ENCODE measurements at places on chromosomes 1 and 21.
A peak's percentile ranks its signal among the peaks of the same experiment; 100 is the strongest.

GRCh38 chr1:178361847-178362246 is 134.9 kb downstream of the CLEC20A start:
- no peak for DNase-seq

DNA sequence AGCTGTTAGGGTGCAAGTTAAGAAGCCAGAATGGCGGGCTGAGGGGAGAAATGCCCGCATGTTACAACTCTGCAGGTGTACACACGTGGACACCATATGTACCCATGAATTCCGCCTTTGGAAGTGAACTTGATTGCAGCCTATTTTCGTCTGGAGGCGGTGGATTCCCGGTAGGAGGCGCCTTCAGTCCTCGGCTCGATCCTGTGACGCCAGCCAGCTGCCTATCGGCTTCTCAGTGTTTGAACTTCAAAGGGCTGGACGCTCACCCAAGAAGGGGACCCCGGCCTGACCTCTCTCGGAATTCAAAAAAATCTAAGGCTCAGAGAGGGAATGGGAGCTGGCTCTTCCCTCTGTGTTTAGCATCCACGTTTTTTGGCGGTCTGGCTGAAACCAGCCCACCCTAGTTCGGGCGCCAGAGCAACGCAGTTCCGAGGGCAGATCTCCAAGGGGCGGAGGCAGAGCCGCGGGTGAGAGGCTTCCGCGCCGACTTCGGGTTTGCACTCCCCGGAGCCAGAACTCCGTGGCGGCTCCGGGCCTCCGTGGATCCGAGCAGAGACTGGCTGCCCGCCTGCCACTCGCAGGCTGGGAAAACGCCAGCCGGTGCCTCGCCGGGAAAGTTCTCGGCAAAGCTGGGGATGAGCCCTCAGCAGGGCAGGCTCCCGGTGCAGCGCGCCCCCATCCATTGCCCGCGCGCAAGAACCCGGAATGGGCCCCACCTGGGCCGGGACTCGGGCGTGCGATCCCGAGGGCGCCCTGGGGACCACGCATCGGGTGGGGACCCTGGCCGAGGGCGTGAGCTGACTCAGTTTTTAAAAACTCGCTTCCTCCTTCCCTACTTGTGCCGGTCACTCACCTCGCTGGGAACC is 996 bp upstream of the TMEM51 start:
- peak; percentile 84 for DNase-seq

DNA sequence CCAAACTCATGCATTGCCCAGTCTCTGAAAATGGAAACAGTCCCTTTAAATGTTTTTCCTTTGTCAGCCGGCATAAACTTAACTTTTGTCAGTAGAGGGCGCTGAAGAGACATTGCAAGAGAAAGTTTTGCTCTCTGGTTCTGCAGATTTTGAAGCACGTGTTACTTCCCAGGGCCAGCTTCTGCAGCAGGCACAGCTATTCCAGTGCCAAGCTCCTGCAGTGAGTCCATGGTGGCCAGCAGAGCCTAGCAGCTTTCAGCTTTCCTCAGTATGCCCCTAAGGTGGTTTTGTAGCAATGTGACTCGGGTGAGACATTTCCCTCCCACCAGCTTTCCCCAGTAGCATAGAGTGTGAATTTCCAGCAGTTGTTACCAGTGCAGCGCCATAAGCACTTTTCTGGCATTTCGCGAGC is 2.6 kb upstream of the IFI44L start:
- DNase-seq, result peak; percentile 91

- DNase-seq, result no peak
Measured at GRCh38 chr1:214319938-214320337, 39.0 kb downstream of the SMYD2 start.

DNA sequence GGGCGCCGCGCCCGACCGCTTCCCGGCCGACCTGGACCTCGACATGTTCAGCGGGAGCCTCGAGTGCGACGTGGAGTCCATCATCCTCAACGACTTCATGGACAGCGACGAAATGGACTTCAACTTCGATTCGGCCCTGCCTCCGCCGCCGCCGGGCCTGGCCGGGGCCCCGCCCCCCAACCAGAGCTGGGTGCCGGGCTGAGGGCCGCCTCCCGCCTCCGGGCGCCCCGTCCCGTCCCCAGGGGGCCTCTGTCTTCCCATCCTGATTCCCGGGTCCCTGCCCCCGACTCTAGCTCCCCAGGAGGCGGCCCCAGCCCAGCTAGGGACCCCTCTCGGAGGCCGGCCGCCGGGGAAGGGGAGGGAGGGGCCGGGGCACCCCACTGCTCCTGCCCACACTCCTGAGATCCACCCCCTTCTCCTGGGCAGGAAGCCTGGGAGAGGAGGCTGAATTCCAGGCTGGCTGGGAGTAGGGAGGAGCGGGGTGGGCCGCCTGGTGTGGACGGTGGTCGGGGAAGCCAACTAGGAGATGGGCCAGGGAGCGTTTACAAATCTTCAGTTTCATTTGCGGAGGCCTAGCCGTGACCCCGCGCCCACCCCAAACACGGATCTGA is 21.4 kb downstream of the FOXO6 start:
- DNase-seq, result no peak

- no peak for DNase-seq
Measured at GRCh38 chr1:89087241-89087640, 22.2 kb upstream of the GBP1 start.

- peak; percentile 81 for DNase-seq
Measured at GRCh38 chr1:225857256-225857655, 24.9 kb downstream of the TMEM63A start.

- DNase-seq, result no peak
Measured at GRCh38 chr1:221327954-221328353, 413.9 kb downstream of the DUSP10 start.

- DNase-seq, result no peak
Measured at GRCh38 chr1:36872126-36872754, 162.1 kb downstream of the GRIK3 start.

DNA sequence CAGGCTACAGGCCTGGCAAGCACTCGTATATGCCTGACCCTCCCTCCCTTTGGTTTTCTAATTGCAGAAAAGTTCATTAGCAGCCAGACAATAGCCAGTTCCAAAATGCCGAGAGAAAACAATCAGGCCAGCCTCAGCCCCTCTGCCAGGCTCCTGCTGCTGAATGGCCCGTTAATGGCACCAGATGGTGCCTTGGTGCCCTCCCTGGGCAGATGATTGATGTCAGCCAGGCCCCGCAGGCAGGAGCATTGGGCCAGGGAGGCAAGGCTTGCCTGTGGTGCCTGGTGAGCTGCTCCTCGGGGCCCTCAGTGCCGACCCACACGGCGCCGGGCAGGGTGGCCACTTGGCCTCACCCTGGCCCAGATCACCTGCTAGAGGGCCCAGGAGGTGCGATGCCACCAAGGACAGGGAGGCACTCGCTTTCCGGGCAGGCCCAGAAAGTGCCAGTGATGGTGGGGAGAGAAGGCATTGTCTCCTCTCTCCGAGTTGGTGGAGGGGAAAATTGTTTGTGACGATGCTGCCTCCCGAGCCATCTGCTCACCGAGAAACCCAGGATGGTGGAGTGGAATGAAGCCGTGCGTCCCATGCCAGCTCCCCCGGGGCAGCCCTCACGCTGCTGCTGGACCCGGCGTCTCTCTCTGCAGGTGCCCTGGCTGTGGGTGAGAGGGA is 28.1 kb downstream of the QSOX1 start:
- peak; percentile 52 for DNase-seq

DNA sequence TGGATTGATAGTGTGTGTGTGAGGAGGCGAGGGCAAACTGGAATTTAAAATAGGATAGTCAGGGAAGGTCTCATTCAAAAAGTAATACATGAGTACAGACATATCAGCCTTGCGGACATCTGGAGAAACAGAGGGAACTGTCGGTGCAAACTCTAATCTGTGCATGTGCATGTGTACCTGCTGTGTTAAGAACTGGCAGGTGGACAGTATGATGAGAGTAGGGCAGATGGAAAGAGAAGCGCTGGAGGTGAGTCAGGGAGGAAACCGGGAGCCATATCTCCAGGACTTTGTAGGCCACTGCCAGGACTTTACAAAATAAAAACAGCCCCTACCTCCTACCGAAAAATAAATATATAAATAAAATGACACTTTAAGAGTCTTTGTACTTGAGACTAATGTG is 31.3 kb upstream of the MYBPHL start:
- DNase-seq, result no peak

DNA sequence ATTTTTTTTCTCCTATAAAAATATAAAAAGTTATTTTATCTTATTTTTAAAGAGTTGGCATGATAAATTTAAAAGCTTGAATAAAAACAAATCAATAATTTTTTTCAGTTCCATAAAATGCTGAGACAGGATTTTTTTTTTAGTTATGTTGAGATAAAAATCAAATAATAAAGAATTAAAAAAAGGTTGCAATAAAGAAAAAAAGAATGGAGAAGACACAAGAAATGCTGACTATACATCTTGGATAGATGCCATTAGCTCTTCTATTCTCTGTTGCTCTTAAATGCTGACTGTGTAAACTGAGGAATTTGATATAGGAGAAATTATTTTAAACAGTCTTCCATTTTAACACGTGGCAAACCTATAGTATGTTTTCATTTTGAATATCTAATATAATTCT is 2298.5 kb downstream of the MRPL39 start:
- DNase-seq, result no peak

GRCh38 chr21:38268864-38269575 is 12.2 kb downstream of the KCNJ15 start:
- DNase-seq, result no peak

DNA sequence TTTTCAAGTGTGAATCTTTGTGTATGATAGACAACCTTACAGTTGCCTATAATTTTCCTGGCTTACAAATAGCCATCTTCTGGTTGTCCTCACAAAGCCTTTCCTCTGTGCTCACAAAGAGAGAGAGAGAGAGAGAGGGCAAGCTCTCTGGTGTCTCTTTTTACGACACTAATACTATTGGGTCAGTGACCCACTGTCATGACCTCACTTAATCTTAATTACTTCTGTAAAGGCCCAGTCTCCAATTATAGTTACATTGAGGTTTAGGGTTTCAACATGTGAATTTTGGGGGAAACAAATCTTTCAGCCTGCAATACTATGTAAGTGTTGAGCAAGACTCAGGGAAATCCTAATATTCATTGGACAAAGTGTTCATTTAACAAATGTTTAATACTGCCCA is 167.4 kb upstream of the COL11A1 start:
- DNase-seq, result no peak

DNA sequence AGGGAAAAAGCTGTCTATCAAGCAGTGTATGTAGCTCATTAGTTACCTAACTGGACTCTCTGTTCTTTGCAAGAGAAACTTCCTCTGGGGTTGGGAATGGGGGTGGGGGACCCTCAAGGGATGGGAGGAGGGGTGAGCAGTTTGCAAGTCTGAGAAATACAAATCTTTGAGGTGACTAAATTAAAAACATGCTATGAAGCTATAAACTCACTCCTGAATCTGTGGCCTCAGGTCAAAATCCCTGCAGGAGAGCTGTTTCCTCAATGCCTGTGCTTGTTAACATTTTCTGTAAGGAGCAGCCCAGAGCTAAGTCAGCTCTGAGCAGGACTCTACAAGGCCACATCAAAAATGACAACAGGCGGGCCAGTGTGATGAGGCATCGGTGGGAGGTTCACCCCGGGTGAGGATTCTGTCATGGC is 32.8 kb upstream of the PTPRC start:
- no peak for DNase-seq

GRCh38 chr1:229058729-229059128 is 212.2 kb upstream of the RAB4A start:
- peak; percentile 49 for DNase-seq

DNA sequence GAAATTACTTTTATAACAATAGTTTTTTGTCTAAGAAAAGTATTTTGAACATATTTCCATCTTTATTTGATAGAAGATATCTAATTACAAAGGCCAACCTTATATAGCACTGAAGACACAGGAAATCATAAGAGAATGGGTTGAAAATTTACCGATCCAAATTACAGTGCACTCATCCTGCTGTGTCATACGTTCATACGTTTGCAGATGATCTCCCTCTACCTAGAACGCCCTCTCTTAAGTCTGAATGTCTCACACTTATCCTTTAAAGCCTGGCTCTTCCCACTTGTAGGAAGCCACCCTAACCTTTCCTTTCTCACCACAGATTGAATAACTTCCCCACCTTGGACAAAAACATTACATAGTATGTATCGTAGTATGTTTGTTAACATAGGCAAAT is 9.3 kb downstream of the ASH1L start:
- DNase-seq, result no peak

DNA sequence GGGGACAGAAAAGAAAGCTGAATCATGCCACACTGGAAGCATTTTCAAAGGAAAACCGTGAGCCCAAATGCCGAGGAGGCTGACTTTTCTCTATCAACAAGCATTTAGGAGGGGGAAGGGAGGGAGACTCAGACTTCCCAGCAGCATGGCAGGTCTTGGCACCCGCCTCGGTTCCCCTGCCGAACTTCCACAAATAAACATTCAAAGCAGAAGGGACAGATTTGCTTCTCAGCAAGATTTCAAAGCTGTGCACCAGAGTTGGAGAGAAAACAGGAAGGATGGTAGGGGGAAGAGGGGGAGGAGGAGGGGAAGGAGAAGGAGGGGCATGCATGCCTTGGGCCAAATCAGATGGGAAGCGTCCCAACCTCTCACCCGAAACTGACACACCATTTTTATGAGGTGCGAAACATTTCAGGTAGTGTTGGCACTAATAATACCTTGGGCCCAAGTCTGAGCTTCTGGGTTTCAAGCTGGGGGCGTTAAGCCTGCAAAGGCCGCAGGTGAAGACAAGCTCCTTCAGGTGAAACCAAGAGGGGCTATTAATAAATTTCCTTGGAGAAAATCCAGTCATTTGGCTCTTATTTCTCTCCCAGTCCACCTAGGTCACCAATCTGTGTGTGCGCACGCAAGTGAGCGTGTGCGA is 26.4 kb downstream of the ABCA4 start:
- DNase-seq, result peak; percentile 84

DNA sequence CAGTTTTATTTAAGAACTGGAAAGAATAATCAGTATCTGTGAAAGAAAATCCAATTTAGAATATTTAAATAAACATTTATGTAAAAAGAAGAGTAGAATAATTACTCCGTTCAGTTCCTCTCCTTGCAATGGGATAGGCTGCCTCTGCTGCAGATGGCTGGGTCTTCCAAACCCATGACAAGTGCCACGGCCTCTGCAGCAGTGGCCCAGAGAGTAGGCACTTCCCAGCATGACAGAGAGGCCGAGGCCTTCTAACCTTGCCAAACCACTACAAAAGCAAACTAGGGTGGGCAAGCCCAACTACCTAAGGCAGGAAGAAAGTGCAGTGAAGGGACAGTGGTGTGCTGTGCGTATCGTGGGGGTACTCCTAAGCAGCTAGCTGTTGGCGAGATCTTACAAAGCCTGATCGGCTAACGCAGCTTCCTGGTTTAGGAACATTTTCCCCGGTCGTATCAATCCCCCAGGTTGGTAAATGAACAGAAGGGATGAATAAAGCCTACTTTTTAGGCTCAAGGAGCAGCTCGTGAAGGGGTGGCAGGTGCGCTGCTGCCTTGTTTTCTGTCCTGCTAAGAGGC is 14.5 kb downstream of the ICMT start:
- no peak for DNase-seq

Data from Ammon's horn (tissue), 1 donor.